ENCODE measurements at places on chromosomes 6 and 20.

GRCh38 chr20:25032478-25033264, 25.3 kb downstream of the ACSS1 start:
- no peak for DNase-seq

DNA sequence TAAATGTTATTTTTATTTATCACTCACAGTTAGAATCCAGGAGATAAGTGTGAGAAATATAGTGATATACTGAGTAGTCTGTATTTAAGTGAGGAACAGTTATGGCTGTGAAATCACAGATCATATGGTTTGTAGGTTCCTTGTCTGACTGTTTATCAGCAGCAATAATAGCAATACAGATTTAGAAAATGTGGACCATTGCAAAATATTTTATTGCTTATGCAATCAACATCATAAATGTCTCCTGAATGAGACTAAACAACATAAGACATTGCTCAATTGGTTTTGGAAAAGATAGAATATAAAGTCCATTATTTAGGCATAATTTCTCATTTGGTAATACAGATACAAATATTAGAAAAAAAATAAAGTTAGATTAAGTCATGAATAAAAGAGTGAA, 43.7 kb downstream of the CCDC170 start:
- DNase-seq = no peak

GRCh38 chr20:36496707-36497669, 44.3 kb upstream of the MYL9 start:
- DNase-seq = no peak

DNA sequence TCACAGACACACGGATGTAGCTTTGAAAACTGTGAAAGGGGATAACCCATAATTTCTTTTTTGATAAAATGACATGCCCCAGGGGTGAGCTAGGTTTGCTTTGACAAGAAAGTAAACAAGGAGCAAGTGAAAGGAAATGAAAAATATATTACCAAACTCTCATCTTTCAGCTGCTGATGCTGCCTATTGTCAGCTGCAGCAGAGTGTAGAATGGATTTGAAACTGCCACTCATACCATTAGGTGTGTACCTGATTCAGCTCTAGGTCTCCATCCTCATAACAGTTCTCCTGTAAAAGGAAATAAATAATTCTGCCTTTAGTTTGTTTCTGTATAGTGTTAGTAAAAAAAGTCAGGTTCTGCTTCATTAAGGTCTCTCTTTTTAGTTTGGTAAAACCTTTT, 415.1 kb upstream of the MARCKS start:
- no peak for DNase-seq

- no peak for DNase-seq
These were observed 2.6 kb downstream of the BLCAP start for GRCh38 chr20:37524859-37525708.
